ENCODE measurements at places on chromosomes 4 and X.

DNA sequence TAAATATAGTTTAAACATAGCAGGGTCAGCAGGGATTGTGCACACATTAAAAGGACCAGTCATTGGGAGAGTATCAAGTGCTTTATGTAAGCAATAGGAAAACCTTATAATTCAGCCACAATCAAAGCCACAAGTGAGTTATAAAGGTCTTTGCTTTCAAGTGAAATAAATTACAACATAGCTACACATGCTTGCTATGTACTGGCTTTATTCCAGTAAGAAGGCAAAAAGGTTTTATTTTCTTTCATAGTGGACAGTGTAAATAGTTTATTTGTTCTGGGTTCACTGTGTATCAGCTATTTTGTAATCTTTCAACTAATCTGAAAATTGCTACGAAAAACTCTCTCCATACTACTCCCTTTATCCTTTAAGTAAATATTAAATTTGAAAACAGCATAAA lies 691.4 kb downstream of the PCDH7 start:
- DNase-seq, result no peak

DNA sequence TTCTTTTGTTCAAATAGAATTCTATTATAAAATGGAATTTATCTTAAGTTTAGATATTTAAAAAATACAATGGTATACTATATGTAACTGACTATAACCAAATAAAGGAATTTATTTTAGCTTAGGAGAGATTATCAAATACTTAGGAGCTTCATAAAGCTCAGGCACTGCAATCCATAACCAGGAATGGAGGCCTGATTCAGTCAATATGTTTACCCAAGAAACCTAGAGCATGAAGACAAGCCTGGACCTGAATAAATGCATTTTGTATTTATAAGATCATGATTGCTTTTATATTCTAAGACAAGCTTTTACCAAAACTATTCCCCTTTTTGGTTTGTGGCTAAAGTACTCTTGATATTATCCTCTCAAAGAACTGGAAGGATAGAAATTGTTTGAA lies 742.6 kb downstream of the FAT4 start:
- no peak for DNase-seq

DNA sequence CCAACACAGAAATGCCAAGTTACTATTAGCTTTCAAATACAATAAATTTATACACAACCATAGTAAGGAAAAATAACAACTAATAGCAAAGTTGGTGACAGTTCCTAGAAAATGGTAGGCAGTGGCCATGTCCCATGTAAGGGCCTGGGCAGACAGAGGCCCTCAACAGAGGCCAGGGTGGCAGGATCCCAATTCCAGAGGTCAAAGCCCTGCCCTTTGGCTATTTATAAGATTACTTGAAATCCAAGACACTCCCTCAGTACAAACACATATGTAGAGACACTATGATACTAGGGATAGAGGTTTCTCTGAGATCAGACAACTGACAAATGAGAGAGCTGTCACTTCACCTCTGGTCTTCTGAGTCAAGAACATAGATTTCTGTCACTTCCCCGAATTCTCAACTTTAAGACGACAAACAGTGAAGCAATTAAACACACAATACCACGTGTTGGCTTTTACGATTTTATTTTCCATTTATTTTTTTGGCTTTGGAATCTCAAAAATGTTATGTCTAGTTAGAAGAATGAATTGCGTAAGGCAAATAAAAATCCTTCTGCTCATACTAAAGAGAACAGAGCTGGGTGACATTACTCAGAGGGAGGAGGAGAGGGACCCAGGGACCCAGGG lies 16.3 kb upstream of the MAOB start:
- DNase-seq, result no peak

GRCh38 chr4:78418406-78418805 lies 133.2 kb upstream of the ANXA3 start:
- no peak for DNase-seq

GRCh38 chrX:13470685-13470977 lies 98.8 kb upstream of the EGFL6 start:
- DNase-seq, result no peak

DNA sequence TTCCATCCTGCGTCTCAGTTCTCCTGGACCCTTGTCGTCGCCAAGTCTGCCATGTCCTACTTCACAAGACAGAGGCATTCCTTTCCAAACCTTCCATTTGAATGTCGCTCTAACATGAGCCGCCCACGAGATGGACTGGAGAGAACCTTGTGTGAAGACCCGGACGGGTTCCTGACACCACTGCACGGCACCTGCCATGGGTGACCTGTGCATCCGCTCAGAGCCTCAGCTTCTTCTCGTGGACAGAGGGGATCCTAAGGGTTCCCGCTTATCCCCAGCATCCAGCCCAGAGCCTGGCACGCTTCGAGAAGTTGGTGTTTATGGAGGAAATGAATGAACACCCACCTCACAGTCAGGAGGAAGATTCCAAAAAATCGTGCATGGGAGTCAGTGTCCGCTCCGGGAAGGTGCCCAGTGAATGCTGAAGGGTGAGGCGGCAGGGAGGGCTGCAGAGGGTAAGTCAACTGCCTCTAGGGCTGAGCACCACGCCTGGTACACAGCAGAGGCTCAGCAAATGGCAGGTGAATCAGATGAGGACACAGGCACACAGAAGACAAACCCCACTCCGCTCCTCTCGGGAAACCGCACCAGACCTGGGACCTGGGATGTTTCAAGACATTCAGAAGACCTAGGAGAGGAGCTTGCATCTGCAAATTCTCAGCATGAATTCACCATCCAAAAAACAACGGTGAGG lies 52.6 kb downstream of the WFS1 start:
- DNase-seq, result no peak

DNA sequence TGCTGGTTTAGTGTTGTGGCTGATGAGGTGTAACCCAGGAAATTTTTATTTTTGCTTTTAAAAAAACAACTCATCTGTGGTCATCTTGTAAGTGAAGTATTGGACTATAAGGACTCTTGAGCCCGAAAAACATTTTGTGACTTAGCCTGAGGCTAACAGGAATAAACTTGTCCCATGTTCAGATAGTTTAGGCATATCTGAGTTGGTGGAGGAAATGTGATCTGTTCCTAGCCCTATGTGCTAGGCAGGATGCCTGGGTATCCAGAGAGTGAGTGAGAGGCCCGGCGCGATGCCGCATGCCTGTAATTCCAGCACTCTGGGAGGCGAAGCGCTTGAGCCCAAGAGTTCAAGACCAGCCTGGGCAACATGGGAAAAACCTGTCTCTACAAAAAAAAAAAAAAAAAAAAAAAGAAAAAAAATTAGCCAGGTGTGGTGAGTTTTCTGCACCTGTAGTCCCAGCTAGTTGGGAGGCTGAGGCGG lies 3.7 kb downstream of the SMS start:
- DNase-seq, result no peak

DNA sequence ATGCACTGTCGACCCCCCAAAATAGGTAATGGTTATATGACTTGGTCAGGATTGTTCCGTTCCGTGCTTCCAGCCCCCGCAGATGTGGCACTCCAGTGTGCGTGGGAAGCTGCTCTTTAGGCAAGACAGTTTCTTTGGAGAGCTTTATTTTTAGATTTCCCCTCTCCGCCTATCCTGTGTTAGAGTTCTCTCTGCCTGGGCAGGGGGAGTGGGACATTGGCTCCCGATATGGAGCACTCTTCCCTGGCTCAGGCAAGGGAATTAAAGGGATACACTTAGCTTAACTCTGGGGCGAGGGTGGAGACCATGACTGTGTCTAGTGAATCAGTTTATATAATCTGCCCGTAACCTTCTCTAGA lies 36.0 kb downstream of the DLG3 start:
- DNase-seq, result no peak

- no peak for DNase-seq
These were observed 3.9 kb upstream of the HAUS3 start for GRCh38 chr4:2245787-2246275.

- no peak for DNase-seq
These were observed 123.8 kb upstream of the CXCL13 start for GRCh38 chr4:77481856-77482255.

DNA sequence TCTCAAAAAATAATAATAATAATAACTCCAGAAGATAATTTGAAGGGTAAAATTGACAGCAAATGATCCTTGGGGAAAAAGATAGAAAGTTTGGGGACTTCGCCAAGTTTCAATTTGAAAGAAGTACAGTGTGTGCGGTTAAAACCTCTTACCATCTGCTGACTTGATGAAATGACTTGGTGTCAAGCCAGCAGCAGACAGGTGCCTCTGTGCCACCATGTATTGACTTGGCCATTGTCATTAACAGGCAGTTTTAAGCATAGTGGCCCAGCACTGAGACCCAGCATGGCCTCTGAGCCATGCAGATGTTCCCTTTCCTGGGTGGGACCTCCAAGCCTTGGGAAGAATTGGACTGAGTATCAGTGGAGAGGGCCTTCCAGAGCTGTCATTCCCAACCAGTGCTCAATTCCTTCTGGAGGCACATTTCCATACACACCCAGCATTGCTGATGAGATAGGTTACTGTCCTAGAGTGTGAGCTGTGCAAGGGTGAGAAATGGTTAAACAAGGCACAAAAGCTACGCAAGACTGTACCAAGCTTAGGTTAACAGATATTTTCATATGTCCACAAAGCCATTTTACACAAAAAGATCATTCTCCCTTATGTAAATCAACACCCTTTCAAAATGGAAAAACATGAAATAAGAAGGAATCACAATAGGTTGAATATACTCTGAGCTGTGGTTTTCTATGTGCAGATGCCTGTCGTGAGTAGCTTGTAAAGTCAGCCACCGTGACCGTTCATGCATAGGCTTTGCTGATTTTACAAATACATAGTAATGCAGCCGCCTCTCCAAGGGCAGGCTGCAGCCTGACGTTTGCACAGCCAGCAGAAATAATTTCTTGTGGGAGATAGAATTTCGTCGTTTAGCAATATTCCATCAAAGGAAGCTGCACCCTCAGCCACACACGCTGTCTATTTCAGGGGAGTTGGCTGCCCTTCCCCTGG lies 59.4 kb upstream of the FBXW7 start:
- DNase-seq, result no peak

DNA sequence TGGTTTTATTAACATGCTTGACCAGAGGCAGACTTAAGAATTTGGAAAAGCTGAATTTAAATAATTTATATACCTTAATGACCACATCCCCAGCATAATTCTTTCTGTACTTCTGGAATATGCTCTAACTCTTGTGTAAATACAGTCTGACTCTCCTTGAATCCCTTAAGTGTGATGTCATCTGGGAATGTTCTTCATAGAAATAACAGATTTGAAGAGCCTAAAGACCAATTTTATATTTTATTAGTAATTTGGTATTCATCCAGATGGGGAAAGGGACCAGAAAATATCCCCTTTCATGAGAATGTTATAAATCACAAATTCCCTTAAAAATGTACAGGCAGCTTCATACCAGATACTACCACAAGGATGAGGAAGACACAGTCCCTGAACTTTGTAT lies 58.3 kb downstream of the KCNIP4 start:
- no peak for DNase-seq

GRCh38 chrX:48580662-48581061 lies 6.4 kb downstream of the RBM3 start:
- DNase-seq, result no peak

DNA sequence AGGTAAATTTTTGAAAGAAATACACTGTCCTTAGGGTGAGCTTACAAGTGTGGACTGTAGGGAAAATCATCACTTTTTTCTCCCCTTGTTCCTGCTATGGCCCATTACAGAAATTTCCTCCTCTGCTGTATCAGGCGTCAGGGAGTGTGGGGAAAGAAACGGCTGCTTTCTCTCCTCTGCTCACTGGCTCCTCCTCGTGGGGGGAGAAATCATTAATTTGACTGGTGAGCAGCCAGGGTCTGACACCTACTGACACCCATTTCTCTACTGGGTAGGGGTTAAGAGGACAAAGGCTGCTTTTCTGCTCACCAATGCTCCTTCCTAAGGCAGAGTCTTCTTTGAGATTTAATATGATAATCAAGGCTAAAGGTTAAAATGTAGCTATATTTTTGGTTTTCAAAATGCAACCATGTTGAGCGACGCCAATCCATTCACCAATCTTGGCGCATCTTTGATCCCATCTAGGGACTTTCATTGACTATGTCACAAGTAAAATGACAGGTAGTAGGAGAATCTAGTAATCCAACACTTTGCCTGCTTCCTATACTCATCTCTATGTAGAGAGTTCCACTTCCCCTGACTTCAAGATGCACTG lies 25.1 kb downstream of the SETD7 start:
- peak; percentile 70 for DNase-seq

- DNase-seq, result no peak
These were observed 2.1 kb upstream of the ZNF141 start for GRCh38 chr4:335515-335914.

GRCh38 chrX:123713841-123714240 lies 19.0 kb downstream of the THOC2 start:
- no peak for DNase-seq

- DNase-seq, result no peak
These were observed 8.4 kb downstream of the TDO2 start for GRCh38 chr4:155911905-155912304.

GRCh38 chrX:10370976-10371375 lies 214.2 kb downstream of the CLCN4 start:
- DNase-seq, result no peak

DNA sequence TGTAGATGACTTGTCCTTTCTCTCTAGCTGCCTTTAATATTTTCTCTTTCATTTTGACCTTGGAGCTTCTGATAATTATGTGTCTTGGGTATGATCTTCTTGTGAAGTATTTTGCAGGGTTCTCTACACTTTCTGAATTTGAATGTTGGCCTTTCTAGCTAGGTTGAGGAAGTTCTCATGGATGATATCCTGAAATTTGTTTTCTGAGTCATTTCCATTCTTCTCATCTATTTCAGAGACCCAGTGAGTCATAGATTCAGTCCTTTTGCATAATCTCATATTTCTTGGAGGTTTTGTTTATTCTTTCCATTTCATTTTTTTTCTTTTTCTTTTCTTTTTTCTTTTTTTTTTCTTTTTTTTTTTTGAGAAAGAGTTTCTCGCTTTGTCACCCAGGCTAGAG lies 585.7 kb upstream of the PABPC4L start:
- no peak for DNase-seq

- no peak for DNase-seq
These were observed 108.1 kb upstream of the STOX2 start for GRCh38 chr4:183797011-183797444.

- peak; percentile 90 for DNase-seq
These were observed 82.3 kb upstream of the CD99 start for GRCh38 chrX:2608638-2609430.

- DNase-seq, result no peak
These were observed 42.0 kb downstream of the MTM1 start for GRCh38 chrX:150610446-150610845.

DNA sequence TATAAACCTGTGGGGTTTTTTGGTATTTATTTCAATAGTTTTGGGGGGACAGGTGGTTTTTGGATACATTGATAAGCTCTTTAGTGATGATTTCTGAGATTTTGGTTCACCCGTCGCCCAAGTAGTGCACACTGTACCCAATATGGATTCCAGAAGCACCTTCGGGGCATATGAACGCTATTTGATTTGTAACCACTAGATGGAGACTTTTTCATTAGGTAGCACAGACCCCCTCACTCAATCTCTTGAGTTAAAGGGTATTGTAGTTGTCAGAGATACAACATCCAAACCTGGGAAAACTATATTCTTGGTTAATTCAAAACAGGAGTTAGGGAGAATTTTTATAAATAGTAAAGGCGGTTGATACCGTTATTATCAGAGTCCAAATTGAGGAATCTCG lies 79.8 kb downstream of the SPANXN3 start:
- DNase-seq, result no peak
